Activated naive CD4-positive, alpha-beta T cell treated with anti-CD3 and anti-CD28 coated beads for 36 hours (primary cell): ENCODE measurements at places on chromosomes 5 and 9. TPM values are rescaled to one million over a fixed set of nuclear protein-coding genes. Genes with fewer than 3 reads are reported as not detected.

- no peak for DNase-seq
- no peak overlapping the region for H3K4me3 ChIP-seq
- H3K4me1 ChIP-seq, result peaks cover 16% of the 10 kb centered on the region
- H3K27me3 ChIP-seq, result peaks cover 27% of the 10 kb centered on the region
- no peak overlapping the region for H3K27ac ChIP-seq
These were observed 5.9 kb upstream of the STC2 start for GRCh38 chr5:173333925-173334661.

DNA sequence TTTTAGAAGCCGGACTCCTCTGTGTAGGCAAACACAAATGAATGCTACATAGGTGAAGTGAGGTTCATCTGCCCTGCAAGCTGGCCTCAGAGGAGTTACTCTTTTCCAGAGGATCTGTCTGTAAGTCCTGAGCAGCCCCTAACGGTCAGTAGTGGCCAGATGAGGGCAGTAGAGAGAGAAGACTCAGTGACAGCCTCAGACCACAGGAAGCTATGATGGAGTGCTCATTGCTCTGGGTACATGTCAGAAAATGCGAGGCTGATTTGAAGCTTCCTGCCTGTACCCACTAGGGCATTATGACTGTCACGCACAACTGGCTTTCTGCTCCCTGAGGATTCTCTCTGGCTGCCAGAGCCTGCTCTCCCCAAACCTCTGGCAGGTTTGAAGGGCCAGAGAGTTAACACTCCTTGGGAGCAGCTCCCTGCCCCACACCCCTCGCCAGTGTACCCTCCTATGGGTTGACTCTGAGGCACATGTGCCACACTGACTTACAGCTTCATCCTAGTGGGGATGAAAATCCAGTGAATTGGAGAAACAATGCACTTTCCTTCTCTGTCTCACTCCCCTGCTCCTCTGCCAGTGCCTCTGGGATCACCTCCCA is 141.5 kb downstream of the GABRG2 start:
- DNase-seq, result peak; percentile 13
- H3K27ac ChIP-seq, result no peak overlapping the region
- no peak overlapping the region for H3K4me3 ChIP-seq
- H3K27me3 ChIP-seq, result peaks cover 2% of the 10 kb centered on the region
- H3K4me1 ChIP-seq, result no peaks in the 10 kb centered on the region

DNA sequence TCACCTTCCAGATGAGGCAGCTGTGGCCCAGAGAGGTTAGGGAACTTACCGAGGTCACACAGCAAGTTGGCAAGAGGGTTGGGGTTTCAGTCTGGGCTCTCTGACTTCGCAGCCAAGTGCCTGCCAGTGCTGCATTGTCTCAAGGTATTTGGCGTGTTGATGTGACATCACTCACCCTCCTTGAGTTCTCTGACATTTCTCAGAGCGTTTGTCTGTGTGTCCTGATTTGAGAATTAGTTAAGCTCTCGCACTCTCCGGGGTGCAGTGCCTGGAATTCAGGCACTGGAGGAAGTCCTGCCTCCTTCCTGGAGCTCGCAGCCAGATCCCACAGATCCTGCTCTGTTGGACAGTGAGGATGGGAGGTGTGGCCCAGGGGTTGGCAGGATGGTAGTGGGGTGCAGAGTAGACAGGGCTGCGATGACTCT is 25.7 kb downstream of the WWC1 start:
- H3K27me3 ChIP-seq, result peaks cover 3% of the 10 kb centered on the region
- H3K27ac ChIP-seq, result no peak overlapping the region
- H3K4me3 ChIP-seq, result no peak overlapping the region
- no peak for DNase-seq

DNA sequence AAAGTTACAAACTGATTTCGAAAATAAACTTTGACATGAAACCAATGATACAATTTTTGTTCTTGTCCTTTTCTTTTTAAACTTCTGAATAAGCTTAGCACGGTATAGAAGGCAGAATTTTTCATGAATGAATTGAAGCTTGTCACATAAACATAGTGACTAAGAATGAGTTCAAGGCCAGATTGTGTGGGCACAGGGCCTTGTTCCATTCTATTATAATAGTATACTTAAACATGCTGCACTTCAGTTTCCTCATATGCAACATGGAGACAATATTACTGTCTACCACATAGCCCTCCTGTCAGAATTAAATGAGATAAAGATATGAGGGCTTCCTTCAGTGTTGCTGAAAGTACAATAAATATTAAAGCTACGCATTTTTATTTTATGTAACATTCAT is 204.2 kb upstream of the HAPLN1 start:
- H3K4me3 ChIP-seq, result no peak overlapping the region
- H3K27me3 ChIP-seq, result peaks cover 6% of the 10 kb centered on the region
- no peak overlapping the region for H3K27ac ChIP-seq
- DNase-seq, result no peak

GRCh38 chr9:100598641-100599145 is 20.8 kb downstream of the CAVIN4 start:
- H3K4me1 ChIP-seq, result peaks cover 15% of the 10 kb centered on the region
- peak overlapping the region; percentile 58 for H3K27ac ChIP-seq
- H3K36me3 ChIP-seq, result no peaks in the 10 kb centered on the region
- H3K27me3 ChIP-seq, result no peaks in the 10 kb centered on the region

DNA sequence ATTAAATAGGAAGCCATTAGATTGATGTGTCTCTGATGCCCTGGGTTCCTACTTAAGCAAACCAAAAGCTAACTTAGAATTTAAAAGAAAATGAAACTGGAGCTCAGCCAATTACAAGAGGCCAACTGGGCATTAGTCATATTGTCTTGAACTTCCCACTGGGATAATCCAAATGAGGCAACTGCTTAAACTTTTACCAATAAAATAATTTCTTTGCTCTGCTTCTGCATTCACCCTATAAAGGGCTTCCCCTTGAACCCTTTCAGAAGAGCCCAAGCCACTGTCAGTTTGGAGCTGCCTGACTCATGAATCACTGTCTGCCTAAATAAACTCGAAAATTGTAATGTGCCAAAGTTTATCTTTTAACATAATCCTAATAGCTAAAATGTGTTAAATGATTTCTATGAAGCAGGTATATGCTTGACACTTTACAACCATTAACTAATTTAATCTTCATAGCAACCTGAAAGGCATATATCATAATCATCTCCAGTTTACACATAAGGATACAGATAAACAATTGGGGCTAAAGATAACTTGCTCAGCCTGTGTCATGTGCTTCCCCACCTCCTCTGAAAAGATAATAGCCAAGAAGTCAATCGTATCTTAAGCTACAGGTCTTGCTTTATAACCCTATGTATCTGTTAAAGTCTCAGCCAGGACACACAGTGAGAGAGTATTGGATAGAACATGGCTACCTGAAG is 11.5 kb downstream of the GPR150 start:
- peak overlapping the region; percentile 94 for H3K27ac ChIP-seq
- peaks cover 20% of the 10 kb centered on the region for H3K4me1 ChIP-seq

DNA sequence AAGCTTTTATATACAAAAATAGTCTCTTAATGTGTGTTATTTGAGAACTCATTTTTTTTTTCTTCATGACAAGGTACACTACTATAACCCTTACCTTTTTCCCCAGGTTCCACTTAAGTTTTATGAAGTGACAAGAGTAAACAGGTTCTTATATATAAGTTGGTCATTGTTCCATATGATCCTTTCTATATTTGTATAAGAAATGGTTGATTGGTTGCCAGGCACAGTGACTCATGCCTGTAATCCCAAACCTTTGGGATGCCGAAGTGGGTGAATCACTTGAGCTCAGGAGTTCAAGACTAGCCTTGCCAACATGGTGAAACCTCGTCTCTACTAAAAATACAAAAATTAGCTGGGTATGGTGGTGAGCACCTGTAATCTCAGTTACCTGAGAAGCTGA is 108.3 kb downstream of the PCSK1 start:
- H3K27me3 ChIP-seq, result peaks cover 3% of the 10 kb centered on the region
- no peak overlapping the region for H3K4me3 ChIP-seq
- H3K4me1 ChIP-seq, result no peaks in the 10 kb centered on the region
- no peak overlapping the region for H3K27ac ChIP-seq
- no peak for DNase-seq

DNA sequence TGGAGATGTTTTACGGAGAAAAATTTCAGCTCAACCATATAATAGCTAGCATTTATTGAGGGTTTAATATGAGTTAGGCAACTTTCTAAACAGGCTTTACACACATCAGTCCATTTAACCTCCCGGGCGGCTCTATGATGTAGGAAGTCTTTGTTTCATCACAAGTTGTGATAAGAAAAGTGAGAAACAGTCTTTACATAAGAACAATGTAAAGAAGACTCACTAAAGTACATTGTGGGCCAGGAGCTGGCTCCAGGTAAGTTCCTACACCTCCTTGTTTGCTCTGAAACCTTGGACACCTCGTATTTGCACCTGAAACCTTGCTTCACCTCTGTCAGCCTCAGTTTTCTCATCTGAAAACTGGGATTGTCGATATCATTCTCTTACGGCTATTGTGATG is 116.1 kb downstream of the JAKMIP2 start:
- DNase-seq, result no peak
- H3K27me3 ChIP-seq, result no peaks in the 10 kb centered on the region
- no peak overlapping the region for H3K27ac ChIP-seq
- H3K4me1 ChIP-seq, result no peaks in the 10 kb centered on the region
- no peak overlapping the region for H3K4me3 ChIP-seq

- no peak overlapping the region for H3K27ac ChIP-seq
- H3K4me1 ChIP-seq, result no peaks in the 10 kb centered on the region
- DNase-seq, result no peak
- no peaks in the 10 kb centered on the region for H3K27me3 ChIP-seq
- H3K4me3 ChIP-seq, result no peak overlapping the region
These were observed 2.3 kb upstream of the IL17B start for GRCh38 chr5:149381261-149381985.

GRCh38 chr5:43192558-43193180 is 644 bp downstream of the NIM1K start:
- peak; percentile 34 for DNase-seq
- peaks cover 20% of the 10 kb centered on the region for H3K27me3 ChIP-seq
- peaks cover 7% of the 10 kb centered on the region for H3K36me3 ChIP-seq
- peaks cover 31% of the 10 kb centered on the region for H3K4me1 ChIP-seq
- H3K4me3 ChIP-seq, result peak overlapping the region; percentile 72

- H3K4me1 ChIP-seq, result peaks cover 9% of the 10 kb centered on the region
- peaks cover 56% of the 10 kb centered on the region for H3K27me3 ChIP-seq
These were observed 118.4 kb upstream of the PRSS3 start for GRCh38 chr9:33676746-33677505.

- peaks cover 10% of the 10 kb centered on the region for H3K27me3 ChIP-seq
- H3K27ac ChIP-seq, result no peak overlapping the region
- H3K4me3 ChIP-seq, result no peak overlapping the region
- no peaks in the 10 kb centered on the region for H3K36me3 ChIP-seq
- peak; percentile 8 for DNase-seq
- H3K4me1 ChIP-seq, result no peaks in the 10 kb centered on the region
These were observed 10.2 kb downstream of the BTNL8 start for GRCh38 chr5:180908998-180909731.

- H3K27ac ChIP-seq, result no peak overlapping the region
- DNase-seq, result no peak
- H3K36me3 ChIP-seq, result no peaks in the 10 kb centered on the region
- no peaks in the 10 kb centered on the region for H3K27me3 ChIP-seq
- H3K4me1 ChIP-seq, result no peaks in the 10 kb centered on the region
These were observed 456.7 kb downstream of the ZNF608 start for GRCh38 chr5:124289641-124290311.

GRCh38 chr5:124873188-124873587 is 126.7 kb upstream of the ZNF608 start:
- DNase-seq, result no peak
- H3K27me3 ChIP-seq, result peaks cover 3% of the 10 kb centered on the region
- H3K4me1 ChIP-seq, result no peaks in the 10 kb centered on the region
- H3K27ac ChIP-seq, result no peak overlapping the region

DNA sequence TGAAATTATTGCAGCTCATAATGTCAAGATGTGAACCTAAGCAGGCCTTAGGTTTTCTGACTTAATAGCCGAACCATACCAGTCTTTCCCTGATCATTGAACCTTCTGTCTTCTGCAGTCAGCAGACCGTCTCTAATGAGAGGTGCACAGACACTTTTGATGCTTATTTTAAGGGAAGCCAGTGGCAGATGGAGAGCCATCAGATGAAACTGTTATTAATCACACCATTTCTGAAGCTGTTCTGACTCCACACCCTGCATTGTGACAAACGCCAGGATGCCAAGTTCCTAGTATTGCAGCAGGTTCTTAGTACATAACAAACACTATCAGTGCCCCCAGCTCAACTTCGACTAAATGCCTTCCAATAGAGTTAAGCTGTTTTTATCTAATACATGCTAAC is 43.0 kb downstream of the PIK3R1 start:
- no peak overlapping the region for H3K27ac ChIP-seq
- H3K36me3 ChIP-seq, result no peaks in the 10 kb centered on the region
- peaks cover 83% of the 10 kb centered on the region for H3K4me1 ChIP-seq
- no peak overlapping the region for H3K4me3 ChIP-seq
- DNase-seq, result peak; percentile 47

DNA sequence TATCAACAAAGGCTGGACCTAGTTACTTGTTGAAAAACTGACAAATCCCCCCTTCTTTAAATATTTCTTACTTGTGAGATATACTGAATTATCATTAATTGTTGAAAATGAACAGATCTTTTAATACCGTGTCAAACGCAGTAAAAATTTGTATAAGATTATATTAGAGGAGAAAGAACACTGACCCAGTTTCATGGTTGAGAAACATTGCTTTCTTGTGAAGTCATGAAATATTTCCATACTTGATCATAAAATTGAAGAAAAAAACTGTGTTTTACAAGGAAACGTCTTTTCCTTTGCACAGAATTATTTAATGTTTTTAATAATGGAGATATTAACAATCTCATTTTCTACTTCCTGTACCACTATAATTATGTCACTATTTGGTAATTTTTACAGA is 45.8 kb downstream of the MOCS2 start:
- H3K4me1 ChIP-seq, result peaks cover 3% of the 10 kb centered on the region
- H3K4me3 ChIP-seq, result no peak overlapping the region
- no peak overlapping the region for H3K27ac ChIP-seq
- no peaks in the 10 kb centered on the region for H3K36me3 ChIP-seq
- no peak for DNase-seq

GRCh38 chr9:22700171-22700570 is 253.5 kb downstream of the DMRTA1 start:
- no peak overlapping the region for H3K4me3 ChIP-seq
- H3K27me3 ChIP-seq, result no peaks in the 10 kb centered on the region
- no peaks in the 10 kb centered on the region for H3K36me3 ChIP-seq
- DNase-seq, result no peak

OR1Q1 gene
- not detected for total RNA-seq

JAKMIP2 gene
- total RNA-seq, result 0.14 TPM

PLAC8L1 gene
- total RNA-seq, result 0.36 TPM

LECT2 gene
- total RNA-seq, result not detected

FCN2 gene
- not detected for total RNA-seq

PCDHA2 gene
- total RNA-seq, result not detected

ANKRD34B gene
- total RNA-seq, result 0.10 TPM

SLC1A1 gene
- not detected for total RNA-seq

PDLIM4 gene
- total RNA-seq, result not detected

RANBP3L gene
- not detected for total RNA-seq
